ENCODE measurements at places on chromosomes 16 and 17.

DNA sequence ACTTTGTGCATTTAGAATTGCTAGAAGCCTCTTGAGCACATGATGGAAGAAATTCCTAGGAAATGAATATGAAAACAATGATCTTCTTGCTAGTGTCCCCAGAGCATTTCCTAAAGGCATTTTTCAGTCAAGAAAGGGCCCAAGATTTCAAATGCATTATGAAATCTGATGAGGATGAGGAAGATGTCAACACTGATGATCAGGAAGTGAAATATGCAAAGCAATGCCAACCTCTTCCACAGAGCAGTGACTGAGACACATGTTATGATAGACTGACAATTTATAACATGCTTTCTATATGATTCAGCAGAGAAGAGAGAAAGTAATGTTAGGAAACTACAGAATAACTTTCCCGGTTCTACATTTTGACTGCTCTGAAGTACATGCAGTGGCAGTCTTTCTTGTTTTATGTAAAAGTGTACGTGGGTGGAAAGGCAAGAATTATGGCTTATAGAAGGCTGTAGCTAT lies 859.1 kb upstream of the GOT2 start:
- no peak for DNase-seq

DNA sequence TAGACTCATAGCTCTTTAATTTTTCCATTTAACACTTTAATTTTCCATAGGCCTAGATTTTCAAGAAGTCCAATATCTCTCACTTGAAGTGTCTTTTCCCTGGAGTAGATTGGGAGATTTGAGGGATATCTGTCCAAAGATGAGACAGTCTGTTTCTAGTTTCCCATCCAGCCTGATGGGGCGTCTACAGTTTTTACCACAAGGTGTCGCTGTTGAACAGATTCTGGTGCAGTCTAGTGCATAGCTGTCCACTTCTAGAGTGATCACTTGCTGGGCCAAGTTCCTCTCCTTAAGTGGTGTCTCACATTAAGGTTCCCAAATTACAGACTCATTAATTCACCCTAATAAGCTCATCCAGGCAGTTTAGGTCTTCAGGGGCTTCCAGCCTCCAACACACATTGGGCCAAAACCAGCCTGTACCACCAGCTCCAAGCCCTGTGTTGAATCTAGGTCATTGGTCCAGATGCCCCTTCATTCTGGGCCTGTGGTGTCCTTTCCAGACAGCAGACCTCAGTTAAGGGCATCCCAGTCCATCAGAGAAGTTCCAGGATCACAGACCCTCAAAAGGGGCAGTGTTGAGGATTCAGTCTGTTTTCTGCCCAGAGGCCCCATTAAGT lies 9.4 kb downstream of the SNX20 start:
- DNase-seq = peak; percentile 77

DNA sequence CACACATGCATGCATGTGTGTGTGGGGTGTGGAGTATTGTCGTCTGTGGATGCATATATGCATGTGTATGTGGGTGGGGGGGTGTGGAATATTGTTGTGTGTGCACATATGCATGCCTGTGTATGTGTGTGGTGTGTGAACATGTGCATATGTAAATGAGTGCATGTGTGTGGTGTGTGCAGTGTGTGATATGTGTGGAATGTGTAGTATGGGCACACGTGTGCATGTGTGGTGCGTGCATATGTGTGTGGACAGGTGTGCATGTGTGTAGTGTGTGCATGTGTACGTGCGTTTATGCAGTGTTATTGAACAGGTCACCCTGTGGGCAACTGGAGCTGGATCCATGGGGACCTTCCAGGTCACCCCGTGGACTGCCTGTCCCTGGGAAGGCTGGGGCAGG lies 18.7 kb downstream of the RBFOX3 start:
- DNase-seq = no peak

GRCh38 chr16:29852654-29853053 lies 10.4 kb downstream of the CDIPT start:
- no peak for DNase-seq

DNA sequence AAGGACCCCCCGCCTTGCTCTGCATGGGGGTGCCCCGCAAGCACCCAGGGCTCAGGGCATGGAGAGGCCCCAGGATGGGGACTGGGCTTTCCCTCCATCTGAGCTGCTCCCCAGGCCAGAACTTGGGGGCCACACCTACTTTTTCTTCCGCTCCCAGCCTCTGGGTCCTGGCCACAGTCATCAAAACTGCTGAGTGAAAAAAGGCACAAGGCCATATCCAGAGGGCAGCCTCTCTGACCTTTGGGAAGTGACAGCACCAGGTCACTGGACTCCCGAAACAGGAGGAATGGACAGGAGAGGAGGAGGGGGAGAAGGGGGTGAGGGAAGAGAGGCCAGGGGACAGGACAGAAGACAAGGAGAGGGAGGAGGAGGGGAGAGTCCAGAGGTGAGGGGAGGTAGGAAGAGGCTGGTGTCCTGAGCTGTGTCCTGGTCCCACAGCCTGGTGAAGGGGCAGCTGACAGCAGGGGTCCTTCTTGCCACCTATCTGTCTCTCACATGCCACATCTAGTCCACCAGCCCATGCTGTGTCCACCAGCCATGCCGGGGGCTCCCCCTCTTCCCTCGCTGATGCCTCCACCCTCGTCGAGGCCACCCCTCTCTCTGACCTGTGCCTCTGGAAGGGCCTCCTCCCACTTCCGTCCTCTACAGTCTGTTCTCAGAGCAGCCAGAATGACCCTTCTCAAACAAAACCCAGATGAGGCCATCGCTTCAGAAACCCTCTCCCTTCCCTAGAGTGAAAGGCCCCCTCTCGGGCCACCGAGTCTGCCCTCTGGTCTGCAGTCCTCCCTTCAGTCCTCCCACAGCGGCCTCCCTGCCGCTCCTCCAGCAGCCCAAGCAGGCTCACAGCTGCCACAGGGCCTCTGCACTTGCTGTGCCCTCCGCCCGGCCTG lies 73.9 kb upstream of the TOB1 start:
- no peak for DNase-seq

GRCh38 chr16:27564224-27564623 lies 14.3 kb downstream of the KATNIP start:
- DNase-seq = peak; percentile 16

GRCh38 chr16:24396350-24397271 lies 140.5 kb downstream of the CACNG3 start:
- DNase-seq = peak; percentile 79

- no peak for DNase-seq
Measured at GRCh38 chr17:55822028-55822427, 71.2 kb downstream of the PCTP start.

GRCh38 chr17:17152385-17152784 lies 53.7 kb downstream of the PLD6 start:
- DNase-seq = no peak

DNA sequence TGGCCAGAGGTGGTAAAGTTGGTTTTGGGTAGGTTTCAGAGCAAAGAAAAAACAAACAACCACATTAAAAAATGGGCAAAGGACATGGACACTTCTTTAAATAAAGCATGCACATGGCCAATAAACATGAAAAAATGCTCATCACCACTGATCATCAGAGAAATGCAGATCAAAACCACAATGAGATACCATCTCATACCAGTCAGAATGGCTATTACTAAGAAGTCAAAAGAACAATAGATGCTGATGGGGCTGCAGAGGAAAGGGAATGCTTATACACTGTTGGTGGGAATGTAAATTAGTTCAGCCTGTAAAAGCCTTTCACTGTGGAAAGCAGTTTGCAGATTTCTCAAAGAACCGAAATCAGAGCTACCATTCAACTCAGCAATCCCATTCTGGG lies 598.4 kb upstream of the SOX9 start:
- DNase-seq = no peak

- no peak for DNase-seq
Measured at GRCh38 chr16:50428116-50428515, 59.3 kb upstream of the BRD7 start.

- DNase-seq = no peak
Measured at GRCh38 chr17:58534901-58535421, 20.5 kb upstream of the MTMR4 start.

DNA sequence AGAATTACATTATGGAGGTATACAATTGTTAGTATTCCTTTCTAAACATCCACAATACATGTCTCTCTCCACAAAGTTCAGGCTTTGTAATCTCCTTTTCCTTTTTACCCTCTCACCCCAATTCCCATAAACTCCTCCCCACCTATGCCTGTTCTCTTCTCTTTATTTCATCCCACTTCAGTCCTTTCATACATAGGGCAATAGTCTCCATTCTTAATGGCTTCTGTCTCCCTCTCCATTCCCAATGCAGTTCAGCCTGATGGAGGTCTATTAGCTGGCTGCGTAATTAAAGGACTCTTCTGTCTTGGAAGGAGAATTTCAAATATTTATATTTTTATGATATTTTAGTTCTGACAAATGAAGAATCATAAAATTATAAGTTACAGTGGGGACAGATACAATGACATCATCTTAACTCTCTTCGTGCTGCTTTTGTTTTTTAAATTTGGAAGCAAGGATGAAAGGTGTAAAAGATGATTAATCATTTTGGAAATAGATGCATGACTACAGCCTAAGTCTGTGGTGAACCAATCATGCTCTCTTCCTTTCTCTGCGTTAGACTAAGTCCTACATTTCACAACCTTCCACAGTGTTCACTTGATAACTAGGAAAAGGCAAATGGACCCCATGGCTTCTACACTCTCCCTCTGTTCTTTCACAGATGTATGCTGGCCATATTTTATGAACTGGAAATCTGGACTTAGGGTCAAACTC lies 11.2 kb upstream of the FAM20A start:
- no peak for DNase-seq

DNA sequence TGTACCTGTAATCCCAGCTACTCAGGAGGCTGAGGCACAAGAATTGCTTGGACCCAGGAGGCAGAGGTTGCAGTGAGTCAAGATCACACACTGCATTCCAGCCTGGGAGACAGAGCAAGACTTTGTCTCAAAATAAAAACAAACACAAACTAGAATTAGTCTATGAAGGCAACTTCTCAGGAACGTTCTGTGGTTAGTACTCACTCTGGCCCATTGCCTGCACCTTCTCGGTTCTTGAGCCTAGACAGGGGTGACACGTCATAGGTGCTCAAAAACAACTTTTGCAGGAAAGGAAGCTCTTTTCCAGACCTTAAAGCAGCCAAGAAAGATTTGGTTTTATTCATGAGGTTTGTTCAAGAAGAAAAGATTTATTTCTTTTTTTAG lies 22.3 kb upstream of the CNOT1 start:
- no peak for DNase-seq

DNA sequence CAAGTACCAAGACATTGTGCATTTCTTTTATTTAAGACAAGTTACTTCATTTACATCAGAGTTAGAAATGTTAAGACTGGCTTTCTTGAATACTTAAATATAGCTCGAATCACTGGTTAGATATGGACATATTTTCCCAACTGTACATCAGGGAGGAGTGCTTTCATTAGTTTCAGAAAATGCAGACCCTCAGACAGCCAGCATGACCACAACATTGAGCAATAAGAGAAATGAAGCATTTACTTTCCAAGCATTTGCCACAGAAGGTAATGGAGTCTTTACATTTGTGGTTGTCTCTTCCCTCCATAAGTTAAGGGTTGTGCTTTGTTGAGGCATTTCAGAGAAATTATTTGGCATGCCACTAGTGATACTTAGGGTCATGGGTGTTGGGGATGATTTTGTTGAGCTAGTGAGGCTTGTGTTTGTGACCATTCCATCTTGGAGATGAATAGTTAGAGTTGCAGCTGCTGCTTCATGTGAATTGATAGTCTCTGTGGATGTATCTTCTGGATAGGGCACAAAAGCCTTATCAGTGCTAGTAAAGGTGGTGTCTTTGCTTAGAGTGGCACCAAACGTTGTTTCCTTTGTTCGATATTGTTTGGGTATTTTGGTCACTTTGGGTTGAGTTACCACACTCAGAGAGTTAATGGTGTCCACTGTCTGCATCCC lies 2.1 kb downstream of the OMG start:
- DNase-seq = no peak

- no peak for DNase-seq
Measured at GRCh38 chr17:32317353-32317752, 24.6 kb downstream of the C17orf75 start.

- no peak for DNase-seq
Measured at GRCh38 chr17:56812901-56813388, 20.8 kb downstream of the C17orf67 start.

Measured in RPMI8226 (cell line).